Cardiac atrium fibroblast (primary cell): ENCODE measurements at places on chromosomes 13 and 19. TPM values are rescaled to one million over a fixed set of nuclear protein-coding genes. Genes with fewer than 3 reads are reported as not detected.

Gene B3GNT3
- total RNA-seq: not detected in 2 replicates

Gene KCNC3
- total RNA-seq: 0.16 and 0.90 TPM in 2 replicates

Gene KLK7
- not detected in 2 replicates for total RNA-seq

Gene CYP2A7
- not detected in 2 replicates for total RNA-seq

Gene EXOC3L2
- total RNA-seq: 0.18 and 1.1 TPM in 2 replicates
